ENCODE measurements at places on chromosomes 3 and 15.
A peak's percentile ranks its signal among the peaks of the same experiment; 100 is the strongest.

- no peak for DNase-seq
Measured at GRCh38 chr3:185758912-185759311, 65.9 kb downstream of the IGF2BP2 start.

DNA sequence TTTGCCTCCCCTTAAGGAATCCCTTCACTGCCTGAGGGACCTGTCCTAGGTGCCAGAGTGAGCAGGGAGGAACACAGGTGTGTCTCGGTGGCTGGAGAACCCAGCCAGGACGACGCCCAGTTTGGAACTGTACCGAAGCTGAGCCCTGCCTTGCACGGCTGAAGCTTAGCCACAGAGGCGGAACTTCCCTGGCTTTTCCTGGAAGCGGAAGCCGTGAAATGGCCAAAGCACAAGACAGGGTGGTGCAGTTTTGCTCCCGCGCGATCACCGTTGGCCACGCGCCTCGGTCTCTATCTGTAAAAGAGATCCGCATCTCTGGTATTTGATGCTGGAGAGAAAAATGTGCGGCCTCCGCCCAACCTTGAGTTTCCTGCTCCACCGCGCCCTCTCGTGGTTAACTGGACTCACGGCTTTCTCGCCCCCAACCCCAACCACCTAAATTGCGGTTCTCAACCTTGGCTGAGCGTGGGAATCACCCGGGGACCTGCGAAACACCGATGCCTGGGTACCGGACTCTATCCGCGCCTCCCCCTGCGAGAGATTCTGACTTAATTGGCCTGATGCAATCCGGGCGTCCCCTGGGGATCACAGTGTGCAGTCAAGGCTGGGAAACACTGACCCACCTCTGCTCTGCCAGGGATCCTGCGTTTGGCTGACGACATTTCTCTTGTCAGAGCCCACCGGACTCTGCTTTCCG, 70.7 kb upstream of the ABHD2 start:
- DNase-seq = peak; percentile 80

- DNase-seq = no peak
Measured at GRCh38 chr3:54931182-54931581, 3.3 kb upstream of the LRTM1 start.

GRCh38 chr15:55673287-55673686, 69.7 kb downstream of the PRTG start:
- DNase-seq = no peak
